ENCODE measurements at places on chromosomes 11 and 22.

DNA sequence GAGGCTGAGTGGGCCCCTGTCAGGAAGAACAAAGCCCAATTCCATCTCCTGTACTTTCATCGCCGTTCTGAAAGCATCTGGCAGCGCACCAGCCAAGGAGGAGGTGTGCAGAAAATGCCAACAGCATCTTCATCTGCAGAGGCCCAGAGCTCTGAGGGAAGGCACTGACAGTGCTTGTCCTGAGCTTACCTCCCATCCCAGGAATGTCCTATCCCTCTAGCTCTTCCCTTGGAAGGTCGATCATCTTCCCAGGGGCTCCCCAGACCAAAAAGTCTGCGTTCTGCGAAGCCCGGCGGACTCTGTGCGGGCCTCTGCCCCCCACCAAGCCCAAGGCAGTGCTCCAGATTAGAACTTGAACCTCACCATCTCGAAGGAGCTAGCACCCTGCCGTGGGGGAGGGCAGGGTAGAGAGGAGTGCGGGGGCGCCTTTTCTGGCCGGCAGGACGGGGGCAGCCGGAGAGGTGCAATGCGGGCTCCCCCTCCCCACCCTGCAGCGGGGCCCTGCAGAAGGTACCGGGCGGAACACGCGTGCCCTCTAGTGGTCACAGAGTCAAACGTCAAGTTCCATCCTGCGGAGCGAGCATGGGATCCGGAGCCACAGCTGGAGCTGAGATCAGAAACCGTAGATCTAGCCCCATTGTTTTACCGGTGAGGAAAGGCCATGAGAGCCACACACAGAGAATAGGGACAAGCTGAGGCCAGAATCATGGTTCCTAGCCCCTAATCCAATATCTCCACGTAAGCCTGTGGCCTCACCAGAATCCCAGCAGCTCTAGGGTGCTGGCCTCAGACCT is 5.0 kb downstream of the SCN2B start:
- DNase-seq = peak; percentile 80

GRCh38 chr11:59206635-59207034 is 6.1 kb downstream of the MPEG1 start:
- DNase-seq = peak; percentile 28

DNA sequence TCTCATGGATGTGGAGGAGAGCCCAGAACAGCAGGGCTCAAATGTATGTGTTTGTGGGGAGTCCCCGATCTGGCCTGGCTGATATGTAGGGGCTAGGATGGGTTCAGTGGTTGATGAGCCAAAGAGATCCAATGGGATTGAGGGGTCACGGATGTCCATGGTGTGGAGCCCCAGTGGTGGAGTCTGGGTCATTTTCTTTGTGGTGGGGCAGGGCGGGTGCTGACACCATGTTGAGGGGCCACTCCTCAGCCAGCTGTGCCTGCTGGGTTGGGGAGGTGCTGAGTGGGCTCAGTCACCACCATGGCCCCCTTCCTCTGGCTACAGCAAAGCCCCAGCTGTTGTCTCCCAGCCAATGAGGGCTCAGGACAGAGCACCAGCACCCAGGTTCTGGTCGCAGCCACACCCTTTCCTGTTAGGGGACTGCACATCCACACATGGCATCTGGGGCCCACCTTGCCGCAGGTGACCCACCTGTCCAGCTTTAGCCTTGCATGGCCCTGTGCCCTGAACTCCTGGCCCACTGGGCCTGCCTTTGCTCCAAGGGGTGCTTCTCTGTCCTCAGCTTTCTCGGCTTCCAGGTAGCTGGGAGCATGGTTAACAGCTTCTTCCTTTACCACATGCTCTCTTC is 3.2 kb upstream of the GNAZ start:
- no peak for DNase-seq

GRCh38 chr22:19885841-19886592 is 31.3 kb upstream of the GNB1L start:
- no peak for DNase-seq

DNA sequence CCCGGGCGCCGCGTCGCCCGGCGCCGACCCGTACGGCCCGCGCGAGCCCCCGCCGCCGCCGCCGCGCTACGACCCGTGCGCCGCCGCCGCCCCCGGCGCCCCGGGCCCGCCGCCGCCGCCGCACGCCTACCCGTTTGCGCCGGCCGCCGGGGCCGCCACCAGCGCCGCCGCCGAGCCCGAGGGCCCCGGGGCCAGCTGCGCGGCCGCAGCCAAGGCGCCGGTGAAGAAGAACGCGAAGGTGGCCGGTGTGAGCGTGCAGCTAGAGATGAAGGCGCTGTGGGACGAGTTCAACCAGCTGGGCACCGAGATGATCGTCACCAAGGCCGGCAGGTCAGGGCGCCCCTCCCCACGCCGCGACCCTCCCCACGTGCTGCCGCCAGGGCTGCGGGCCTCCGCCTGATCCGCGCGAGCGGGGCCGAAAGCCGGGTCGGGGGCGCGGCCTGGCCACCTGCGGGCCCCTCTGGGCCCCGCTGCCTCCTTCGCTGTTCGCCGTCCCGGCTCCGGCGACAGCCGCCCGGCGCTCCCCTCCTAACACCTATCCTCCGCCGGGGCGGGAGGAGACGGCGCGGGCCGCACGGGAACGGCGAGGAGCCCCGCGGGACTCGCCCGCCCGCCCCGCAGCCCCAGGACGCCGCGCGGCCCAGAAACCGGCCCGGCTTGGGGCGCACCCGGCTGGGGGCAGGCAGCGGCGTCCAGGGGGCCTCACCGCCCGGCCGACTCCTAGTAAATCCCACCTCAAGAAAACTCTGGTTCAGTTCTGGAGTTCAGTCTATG is 560 bp downstream of the TBX1 start:
- no peak for DNase-seq

GRCh38 chr11:127063241-127063640 is 62.7 kb upstream of the KIRREL3 start:
- DNase-seq = no peak

DNA sequence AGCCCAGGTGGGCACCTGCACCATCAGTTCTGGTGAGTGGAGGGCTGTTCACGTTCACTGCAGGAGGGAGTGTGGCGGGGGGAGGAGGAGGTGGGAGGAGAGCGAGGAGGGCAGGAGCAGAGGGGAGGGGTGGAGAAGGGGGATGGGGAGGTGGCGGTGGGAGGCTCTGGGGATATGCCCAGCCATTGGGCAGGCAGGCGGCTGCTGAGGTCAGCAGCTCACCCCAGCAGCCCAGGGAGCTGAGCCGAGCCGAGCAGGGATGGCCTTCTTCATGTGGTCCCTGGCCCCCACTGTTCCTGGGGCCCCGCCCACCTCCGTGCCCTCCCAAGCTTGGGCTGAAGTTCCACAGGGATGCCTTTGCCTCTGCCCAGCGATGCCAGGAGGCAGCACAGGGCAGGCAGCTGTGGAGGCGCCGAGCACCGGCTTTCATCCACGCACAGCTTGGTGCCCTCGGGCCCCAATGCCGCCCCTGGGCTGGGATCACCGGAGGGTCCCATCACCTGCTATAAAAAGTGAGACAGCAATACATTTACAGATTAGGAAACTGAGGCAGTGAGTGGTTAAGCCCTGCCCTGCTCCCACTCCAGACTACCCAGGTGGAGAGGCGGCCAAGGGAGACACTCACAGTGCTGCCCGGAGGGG is 21.6 kb downstream of the RTN4R start:
- DNase-seq = no peak

- DNase-seq = no peak
Measured at GRCh38 chr11:75035256-75035655, 46.5 kb downstream of the NEU3 start.

DNA sequence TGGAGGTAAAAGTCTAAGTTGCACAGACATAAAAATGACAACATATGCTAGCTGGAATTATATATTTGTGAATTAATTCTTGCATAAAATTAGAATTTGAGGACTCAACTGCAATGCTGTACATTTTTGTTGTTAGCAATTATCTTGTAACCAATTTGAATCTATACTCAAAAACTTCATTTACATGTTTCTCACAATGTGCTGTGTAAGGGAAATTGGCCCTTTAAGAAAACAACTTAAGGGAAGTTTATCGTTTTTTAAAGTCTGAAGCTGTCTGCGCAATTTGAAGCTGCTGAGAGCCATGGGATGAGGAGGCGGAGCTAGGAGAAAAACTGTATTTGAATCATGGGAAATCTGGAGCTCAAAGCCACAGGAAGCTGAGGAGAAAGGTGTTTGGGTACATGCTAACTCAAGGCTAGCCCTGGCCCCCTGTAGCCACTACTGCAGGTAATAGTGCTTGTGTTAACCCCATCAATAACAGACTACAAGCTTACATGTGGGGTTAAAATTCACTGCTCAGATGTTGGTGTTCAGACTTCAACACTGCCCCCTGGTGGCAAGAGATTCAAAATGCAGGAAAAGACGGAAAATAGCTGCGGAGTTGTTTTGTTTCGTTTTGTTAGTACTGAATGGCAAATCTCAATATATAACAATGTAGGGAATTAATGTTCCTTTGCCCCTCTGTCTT is 126.1 kb downstream of the BRD1 start:
- DNase-seq = no peak

GRCh38 chr11:9211322-9211721 is 53.8 kb downstream of the DENND5A start:
- no peak for DNase-seq

- DNase-seq = peak; percentile 49
Measured at GRCh38 chr22:42937164-42937843, 77.6 kb downstream of the PACSIN2 start.

DNA sequence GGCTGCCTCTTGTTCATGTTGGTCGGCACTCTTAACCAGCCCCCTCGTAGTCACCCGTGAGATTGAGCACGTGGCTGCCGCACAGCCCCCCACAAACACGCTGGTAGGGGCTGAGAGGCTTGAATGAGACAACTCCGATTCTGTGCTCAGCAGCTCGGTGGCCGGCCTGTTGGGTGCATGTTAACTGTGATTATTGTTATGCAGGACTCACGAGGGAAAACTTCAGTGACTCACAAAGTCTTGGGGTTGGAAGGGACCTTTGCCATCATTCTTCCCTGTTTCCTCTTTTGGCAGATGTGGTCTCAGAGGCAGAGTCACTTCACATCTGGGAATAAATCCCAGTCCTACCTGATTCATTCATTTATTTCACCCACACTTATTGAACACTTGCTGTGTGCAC is 75.2 kb downstream of the ADAMTS15 start:
- no peak for DNase-seq

- no peak for DNase-seq
Measured at GRCh38 chr11:79437981-79438630, 2.7 kb downstream of the TENM4 start.

GRCh38 chr11:102046841-102047240 is 396 bp upstream of the CFAP300 start:
- DNase-seq = no peak

GRCh38 chr22:25853501-25854284 is 111.7 kb downstream of the MYO18B start:
- DNase-seq = no peak

DNA sequence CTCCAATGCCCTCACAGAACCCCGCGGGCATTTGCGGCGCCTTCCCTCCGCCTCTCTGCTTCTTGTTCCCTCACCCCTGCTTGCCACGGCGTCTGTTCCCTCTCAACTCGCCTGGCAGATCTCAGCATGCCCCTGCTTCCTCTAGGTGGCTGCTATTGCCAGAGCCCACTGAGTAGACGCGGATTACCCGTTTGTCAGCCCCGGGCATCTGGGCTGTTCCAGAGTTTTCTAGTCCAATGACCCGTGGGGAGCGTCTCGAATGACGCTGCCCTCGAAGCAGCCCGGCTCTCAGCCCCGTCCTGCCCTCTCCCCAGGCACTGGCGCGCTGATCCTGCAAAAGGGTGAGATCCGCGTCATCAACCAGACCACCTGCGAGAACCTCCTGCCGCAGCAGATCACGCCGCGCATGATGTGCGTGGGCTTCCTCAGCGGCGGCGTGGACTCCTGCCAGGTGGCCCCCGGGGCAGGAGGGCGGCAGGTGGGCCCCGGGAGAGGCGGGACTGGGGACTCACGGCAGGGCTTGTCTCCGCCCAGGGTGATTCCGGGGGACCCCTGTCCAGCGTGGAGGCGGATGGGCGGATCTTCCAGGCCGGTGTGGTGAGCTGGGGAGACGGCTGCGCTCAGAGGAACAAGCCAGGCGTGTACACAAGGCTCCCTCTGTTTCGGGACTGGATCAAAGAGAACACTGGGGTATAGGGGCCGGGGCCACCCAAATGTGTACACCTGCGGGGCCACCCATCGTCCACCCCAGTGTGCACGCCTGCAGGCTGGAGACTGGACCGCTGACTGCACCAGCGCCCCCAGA is 49.7 kb downstream of the ST14 start:
- DNase-seq = no peak

DNA sequence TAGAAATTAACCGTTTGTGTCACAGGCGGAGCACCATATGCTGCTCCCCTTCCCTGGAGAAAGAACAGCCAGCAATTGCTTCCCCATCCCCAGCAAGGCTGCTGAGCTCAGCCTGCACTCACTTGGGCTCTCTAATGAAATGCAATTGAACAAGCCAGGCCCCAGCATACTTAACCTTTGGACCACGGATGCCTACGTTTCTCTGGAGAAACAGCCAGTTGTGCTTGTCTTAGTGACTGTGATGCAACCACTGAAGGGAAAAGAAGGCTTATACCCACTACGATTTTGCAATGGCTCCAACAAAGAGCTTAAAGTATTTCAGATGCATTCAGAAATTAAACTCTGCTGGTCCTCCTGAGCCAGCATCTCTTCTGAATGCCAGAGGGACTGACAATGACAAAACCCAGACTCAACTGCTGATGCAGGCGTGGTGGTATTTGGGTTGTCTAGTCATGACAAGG is 51.3 kb upstream of the SESN3 start:
- DNase-seq = no peak

GRCh38 chr22:24271386-24271854 is 789 bp downstream of the SPECC1L start:
- DNase-seq = no peak

DNA sequence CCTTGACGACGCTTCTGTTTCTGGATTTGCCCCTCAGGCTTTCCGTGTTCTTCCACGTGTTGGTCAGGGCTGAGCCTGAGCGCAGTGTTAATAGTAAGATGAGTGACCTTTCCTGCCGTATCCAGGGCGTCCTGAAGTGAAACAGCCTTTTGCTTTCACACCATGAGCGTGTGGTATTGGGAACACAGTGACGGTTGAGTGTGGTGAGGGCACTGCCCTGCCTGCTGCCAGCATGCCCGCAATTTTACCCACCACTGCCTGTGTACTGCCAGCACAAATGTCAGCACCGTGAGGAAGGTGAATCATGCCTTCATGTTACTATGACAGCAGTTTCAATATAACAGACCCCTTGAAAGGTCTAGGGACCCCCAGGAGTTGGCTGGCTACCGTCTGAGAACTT is 217.1 kb downstream of the TBC1D22A start:
- DNase-seq = no peak

All from activated naive CD8-positive, alpha-beta T cell treated with anti-CD3 and anti-CD28 coated beads, Interleukin-2, amount 50 U/mL, for 24 hours (primary cell).